ENCODE measurements at places on chromosomes 11 and 22.

DNA sequence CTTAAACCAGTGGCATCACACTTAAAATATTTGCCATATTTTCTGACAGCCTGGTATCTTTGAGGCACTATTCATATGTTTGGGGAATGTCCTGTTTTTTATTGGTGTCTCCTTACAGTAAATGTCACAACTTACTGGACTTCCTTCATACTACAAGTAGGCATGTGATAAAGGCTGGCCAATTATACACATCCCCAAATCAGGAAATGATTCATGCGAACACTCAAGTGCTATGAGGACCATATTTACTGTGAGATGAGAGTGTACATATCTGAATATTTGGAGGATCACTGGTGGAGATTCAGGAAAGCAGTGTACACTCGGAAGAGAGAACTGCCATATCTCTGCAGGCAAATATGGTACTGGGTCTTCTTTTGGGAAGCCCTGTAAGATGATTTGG is 913.8 kb upstream of the CHORDC1 start:
- no peaks in the 10 kb centered on the region for H3K4me1 ChIP-seq
- DNase-seq: no peak
- H3K27me3 ChIP-seq: no peaks in the 10 kb centered on the region
- H3K4me3 ChIP-seq: no peak overlapping the region
- H3K36me3 ChIP-seq: no peaks in the 10 kb centered on the region

DNA sequence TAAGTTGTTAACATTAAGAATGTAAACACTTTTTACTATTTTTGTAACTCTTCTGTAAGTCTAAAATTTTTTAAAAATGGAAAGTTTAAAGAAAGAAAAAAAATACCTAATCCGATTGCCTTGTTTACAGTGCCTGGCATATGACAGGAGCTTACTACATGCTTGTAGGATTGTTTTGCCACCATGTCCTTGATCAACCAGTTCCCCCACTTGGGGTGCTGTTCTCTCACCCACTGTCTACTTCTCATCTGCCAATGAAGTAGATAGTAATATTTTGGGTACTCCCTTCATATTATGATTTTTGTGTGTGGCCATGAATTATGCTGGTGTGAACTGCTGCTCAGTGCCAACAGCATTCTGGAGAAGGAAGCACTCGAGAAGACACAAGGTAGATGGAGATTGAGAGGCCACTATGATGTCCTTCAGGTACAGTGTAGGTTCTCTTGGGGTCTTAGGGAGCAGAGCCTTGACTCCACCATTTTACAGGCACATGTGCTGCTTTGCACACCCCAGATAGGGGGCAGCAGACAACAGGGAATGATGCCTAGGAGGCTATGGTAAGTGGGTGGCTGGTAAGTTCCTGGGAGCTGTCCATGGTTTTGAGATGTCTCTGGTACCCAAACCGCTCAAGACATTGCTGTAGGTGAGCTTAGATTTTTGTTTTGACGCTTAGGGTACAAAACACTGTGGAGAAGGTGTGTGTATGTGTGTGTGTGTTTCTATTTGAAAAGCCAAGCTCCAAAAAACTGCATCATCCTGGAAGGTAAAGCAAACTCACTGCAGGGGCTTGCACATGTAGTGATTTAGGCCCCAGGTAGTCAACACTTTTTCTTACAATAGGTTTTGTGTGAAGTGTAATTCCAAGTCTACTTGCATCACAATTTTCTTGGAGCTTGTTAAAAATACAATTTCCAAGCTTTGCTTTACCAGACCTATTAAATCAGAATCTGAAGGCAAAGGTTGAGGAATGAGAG is 494.5 kb upstream of the LARGE1 start:
- H3K27me3 ChIP-seq: no peaks in the 10 kb centered on the region

- no peak overlapping the region for H3K4me3 ChIP-seq
- no peak for DNase-seq
- H3K27ac ChIP-seq: no peak overlapping the region
- peaks cover 1% of the 10 kb centered on the region for H3K4me1 ChIP-seq
- no peaks in the 10 kb centered on the region for H3K27me3 ChIP-seq
- no peaks in the 10 kb centered on the region for H3K36me3 ChIP-seq
Observed at GRCh38 chr11:58637371-58637770, 14.9 kb downstream of the CNTF start.

DNA sequence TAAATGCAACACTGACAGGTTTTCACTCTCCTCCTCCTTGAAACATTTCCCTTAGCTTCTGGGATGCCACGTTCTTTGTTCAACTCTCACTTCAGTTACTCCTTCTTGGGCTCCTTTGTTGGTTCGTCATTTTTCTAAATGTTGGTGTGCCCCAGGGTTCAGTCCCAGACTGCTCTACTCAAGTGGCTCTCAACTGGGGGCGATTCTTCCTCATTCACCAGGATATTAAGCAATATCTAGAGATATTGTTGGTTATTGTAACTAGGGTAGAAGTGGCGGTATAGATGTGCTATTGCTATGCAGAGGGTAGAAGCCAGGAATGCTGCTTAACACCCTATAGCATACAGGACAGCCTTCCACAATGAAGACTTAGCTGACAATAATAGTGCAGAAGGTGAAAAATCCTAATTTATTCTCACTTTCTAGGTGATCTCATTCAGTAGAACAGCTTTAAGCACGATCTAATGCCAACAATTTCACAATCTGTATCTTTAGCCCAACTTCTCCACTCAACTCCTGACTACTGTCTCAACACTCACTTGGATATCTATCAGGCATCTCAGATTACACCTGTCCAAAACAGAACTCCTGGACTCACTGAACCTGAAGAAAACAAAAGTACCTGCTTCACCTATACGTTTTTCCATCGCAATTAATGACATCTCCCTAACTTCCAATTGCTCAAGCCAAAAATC is 4.6 kb downstream of the NUP160 start:
- H3K4me3 ChIP-seq: no peak overlapping the region
- DNase-seq: no peak
- H3K27ac ChIP-seq: no peak overlapping the region
- peaks cover 8% of the 10 kb centered on the region for H3K4me1 ChIP-seq
- H3K36me3 ChIP-seq: no peaks in the 10 kb centered on the region

DNA sequence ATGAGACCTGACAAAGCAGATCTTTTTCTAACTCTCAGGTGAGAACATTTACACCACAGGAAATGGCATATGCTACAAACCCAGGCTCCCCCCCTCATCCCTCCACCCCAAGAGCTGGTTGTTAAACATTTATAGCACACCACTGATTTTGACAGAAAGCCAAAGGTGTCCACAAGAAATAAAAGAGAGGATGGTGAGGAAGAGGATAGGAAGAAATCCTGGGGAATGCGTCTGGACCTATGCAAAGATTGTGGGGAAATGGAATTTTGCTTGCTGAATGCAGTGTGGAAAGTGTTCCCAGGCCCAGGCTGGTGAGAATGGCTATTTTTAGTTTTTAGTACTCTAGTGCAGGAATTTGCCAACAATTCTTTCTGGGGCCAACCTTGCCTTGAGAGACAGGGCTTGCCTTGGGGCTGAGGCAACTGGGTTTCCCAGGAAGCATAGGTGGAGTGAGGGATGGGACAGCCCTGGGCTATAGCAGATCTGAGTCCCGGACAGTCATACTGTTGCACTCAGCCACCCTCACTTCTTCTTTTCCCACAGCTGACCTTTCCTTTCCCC is 163.9 kb downstream of the ADAMTS15 start:
- peak overlapping the region; percentile 37 for H3K27ac ChIP-seq
- H3K4me1 ChIP-seq: peaks cover 8% of the 10 kb centered on the region
- H3K4me3 ChIP-seq: no peak overlapping the region
- DNase-seq: no peak

Measured in hepatocyte (in vitro differentiated cells).